Fibroblast of skin of back (primary cell): ENCODE measurements at places on chromosomes 5 and 9.

- DNase-seq, result peak; percentile 59
Measured at GRCh38 chr5:138601444-138601843, 26.2 kb upstream of the HSPA9 start.

DNA sequence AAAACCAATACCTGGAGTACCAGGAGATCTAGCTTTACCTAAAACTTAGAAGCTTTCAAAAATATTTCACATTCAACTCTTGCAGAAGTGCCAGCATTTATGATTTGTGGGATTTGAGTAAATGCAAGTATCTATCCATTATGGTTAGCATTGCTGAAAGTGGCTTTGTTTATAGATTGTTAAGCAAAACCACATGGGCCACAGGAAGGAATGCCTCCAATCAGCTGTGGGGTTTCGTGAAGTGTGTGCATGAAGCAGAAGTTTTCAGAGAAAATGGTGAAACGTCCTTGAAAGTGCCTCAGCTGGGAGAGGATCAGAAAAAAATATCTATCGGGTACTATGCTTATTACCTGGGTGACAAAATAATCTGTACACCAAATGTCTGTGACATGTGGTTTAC, 4.2 kb downstream of the LECT2 start:
- DNase-seq, result peak; percentile 42

DNA sequence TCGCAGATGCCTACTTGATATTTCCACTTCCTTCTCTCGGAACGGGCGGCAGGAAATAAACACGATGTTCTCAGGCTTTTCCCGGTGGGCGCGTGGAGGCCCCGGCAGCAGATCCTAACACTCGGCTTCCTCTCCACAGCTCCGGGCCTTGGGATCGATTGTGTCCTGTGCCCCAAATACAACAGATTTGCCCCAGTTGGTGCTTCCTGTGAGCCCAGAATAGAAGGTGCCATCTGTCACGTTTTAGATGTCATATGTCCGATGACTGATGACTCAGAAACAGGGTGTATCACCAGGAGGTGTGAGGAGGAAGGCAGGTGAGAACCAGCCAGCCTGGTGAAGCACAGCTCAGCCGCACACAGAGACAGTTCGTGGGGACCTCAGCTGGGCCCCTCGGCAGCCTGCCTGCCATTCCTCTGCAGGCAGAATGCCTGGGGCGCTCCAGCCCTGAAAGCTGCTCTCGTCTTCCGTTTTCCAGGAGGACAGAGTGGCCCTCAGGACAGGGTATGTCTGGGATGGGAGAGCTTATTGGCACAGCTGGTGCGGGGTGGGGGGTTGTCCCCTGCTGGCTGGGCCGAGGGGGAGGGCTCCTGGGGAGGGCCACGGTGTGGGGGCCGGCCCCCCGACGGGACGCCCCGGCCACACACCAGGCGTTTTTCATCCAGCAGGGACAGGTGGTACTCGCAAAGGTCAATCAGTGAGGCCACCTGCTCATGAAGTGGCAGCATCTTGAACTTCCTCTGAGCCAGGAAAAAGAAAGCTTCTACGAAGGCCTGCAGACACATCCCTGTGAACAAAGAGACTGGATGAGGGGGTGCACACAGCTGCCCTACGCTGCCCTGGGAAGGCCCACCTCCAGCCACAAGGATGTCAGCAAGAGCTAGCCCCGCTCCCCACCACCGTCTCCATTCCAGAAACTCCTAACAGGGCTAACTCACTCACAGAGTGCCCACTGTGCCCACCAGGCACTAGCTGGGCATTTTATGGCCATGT, 171.0 kb downstream of the DAB2IP start:
- no peak for DNase-seq

GRCh38 chr5:123115020-123115419, 26.0 kb downstream of the PRDM6 start:
- no peak for DNase-seq

GRCh38 chr5:3599226-3600105, 3.8 kb downstream of the IRX1 start:
- peak; percentile 73 for DNase-seq

DNA sequence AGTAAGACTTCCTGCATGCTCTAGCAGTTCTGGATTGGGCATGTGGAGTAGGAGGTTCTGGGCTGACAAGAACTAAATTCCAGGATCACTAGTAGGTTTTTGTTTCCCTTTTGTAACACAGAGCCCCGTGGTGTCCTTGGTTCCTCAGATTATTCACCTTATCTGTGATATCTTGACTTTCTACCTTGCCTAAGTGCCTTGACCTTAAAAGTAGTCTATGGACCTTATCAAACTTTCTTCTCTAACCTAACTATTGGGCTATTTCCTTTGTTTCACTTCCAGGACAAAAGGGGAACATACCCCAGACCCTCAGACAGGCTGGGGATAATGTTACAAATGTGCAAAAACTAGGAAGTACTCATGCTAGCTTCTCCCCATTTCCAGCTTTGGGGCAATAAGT, 595.3 kb downstream of the PSAT1 start:
- no peak for DNase-seq

DNA sequence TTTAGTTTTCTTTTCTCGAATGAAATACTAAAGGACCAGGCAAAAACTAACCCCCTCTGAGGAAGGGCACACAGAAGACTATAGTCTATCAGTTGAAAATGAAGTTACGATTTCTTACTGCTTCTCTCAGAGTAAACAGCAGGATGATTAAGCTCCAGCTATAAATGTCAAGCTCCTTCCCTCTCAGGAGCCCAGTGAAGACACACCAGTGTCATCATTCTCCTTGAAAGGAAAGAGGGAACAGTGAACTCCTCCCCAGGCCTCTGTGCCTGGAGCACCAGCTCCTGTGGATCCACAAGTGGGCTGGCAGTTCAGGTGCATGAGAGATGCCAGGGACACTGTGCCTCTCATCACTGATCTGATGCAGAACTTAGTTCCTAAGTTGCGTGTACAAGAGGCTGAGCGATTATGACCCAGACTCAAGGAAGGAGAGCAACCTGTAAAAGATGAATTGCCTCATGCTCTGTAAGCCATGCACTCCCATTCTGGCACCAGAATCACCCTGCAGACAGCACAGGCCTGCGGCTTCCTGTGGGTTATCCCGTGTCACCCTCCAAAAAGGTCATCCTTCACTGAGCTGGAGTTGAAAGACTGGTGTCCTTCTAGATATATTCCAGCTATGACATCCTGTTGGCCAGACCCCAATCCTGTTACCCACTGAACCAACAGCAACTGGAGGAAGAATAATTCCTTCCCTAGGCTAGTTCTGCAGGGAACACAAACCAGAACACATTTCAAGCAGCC, 394.0 kb downstream of the SEMA5A start:
- no peak for DNase-seq

GRCh38 chr5:177183766-177184360, 50.3 kb downstream of the NSD1 start:
- no peak for DNase-seq

DNA sequence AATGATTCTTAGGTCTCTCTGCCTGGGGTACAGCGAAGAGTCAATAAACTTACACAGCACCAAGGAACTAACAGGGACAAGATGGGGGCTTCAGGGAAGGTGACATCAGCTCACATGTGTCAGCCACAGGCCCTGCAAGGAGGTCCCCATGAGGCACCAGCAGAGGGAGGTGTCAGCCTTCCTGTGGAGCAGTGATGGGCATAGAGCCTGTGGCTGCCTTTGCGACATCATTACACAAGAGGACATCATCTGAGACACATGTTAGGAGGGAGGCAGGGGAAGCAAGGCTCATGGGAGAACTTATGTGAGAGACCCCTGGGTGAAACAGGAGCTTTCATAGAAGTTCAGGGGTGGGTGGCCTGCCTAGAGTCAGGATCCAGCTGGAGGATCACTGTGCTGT, 389.6 kb downstream of the SEMA5A start:
- peak; percentile 76 for DNase-seq

DNA sequence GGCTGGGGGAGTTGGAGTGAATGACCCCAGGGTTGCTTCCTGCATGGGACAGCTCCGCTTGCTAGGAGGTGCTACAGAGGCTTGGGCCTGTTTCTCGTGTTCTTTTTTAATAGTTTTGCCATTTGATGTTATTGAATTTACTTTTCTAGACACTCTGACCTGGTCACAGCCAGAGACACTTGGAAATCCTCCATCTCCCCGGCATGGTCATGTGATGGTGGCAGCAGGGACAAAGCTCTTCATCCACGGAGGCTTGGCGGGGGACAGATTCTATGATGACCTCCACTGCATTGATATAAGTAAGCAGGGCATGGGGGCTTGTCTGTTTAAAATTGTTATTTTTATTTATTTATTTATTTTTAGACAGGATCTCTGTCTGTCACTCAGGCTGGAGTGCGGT, 13.4 kb downstream of the HSPA5 start:
- DNase-seq, result no peak

DNA sequence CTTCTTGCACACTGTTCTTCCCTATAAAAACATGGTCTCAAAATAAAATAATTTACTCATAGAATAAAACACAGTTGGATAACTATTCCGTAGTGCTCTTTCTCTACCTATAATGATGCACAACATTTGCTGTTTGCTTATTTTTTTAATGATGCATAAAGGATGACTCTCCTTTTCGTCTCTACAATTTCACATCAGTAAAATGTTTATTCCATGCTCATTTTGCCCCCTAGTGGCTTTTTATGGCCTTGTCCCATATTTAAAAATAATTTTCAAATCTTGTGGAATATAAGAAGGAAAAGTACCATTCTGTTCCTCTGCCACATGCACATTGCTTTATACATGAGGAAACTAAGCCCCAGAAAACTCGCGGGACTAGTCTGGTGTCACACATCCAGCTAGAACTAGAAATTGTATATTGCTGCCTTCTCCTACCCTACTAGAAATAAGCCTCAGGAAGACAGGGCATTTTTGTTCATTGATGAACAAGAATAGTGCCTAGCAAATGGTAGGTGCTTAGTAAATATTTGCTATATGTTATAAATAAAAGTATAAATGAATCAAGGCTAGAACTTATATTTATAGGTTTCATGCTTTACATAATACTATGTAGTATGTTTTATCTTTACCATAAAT, 12.7 kb downstream of the KCTD16 start:
- peak; percentile 59 for DNase-seq

DNA sequence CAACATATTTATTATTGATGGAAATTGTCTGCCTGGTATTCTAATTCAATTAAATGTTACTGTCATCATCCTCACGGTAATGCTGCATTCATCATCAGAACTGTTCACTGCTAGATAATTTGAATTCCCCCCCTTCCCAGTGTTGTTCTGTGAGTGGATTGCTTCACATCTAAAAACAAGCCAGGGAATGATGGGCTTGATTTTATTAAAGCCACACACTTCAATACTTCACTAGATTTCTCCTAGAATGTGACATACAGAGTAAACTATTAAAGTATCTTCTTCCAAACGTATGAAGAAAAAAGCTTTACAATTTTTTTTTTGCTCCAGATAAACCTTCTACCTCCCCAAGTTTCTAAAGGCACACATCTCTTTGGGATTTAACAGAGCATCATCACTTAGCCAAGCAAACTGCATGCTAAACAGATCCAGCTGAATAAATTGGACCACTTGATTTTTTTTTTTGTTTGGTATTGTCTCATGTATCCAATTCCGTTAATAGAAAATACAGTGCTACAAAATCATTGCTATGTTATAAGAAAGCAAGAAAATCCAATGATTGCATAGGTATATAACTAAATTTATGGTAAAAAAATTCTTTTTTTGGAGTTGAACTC, 692.4 kb downstream of the MTRR start:
- no peak for DNase-seq

GRCh38 chr9:99563364-99563763, 258.3 kb upstream of the NR4A3 start:
- no peak for DNase-seq

DNA sequence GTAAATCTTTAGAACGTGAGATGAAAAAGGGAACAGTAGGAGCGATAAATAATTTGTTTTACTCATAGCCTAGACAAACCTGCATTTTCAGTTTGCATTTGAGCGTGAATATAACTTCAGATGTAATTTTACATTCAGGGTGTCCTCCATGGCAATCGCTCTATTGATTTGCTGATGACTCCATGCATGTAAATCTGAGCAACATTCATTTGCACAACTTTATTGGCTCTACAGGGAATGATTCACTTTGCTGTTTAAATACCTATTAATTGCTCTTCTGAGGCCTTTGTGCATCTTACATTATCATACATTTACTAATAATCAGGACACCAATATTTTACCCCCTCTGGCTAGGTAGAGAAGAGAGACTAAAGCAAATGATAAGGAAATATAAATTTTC, 122.2 kb downstream of the EGFLAM start:
- no peak for DNase-seq

- no peak for DNase-seq
Measured at GRCh38 chr9:1938675-1939170, 76.4 kb upstream of the SMARCA2 start.

GRCh38 chr5:118775790-118776499, 212.4 kb downstream of the DTWD2 start:
- peak; percentile 6 for DNase-seq

- no peak for DNase-seq
Measured at GRCh38 chr9:73157811-73158210, 6.1 kb downstream of the ANXA1 start.

- peak; percentile 18 for DNase-seq
Measured at GRCh38 chr9:99931155-99931840, 24.8 kb downstream of the STX17 start.

DNA sequence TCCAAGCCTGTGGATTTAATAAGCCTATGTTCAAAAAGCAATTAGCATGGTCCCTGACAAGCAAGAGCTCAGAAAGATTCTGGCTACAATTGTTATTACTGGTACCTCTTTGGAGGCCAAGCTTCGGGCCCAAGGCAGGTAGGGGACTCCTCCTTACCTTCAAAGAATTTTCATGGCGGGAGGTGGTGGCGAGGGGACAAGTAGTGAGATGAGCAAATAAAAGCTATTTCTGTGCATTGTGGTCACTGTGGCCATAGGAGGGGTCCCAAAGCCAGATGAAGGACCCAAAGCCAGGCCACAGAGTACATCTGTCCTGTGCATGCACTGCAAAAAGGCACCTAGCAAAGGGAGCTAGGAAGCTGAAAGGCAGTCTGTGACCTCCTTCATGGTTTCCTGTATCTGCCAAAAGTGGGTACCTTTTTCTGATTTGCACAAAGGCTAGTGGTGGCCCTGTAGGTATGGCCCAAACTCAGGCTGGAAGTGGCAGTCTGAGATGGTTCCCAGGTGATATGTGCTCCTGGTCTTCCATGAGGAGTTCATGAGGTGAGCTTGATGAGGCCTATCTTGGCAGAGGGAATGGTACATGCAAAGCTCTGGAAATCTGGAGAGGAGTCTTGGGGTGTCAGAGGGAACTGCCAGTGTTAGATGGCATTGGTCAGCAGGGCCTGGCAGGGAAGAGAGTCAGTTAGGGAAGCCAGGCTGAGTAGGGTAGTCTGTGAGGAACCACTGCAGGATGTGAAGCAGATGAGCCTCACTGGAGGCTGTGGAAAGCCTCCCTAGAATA, 3.3 kb upstream of the CXXC5 start:
- DNase-seq, result no peak
